ENCODE measurements at places on chromosomes 16 and 17.

DNA sequence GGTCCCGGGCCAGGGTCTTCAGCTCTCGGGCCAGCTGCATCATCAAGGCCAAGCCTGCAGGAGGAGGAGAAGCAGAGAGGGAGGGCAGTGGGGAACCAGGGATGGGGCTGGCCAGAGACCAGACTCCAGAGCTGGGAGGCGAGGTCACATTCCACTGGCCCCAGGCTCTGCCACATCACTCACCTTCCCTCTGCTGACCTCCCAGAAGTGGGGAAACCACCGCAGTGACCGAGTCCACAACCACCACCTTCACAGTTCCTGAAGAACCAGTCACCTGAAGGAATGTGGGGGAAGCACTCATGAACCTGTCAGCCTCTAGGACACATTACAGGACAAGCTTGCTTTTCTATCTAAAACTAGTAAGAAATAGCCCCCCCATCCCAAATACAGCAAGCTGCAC, 16.4 kb downstream of the RAD51D start:
- DNase-seq = no peak

DNA sequence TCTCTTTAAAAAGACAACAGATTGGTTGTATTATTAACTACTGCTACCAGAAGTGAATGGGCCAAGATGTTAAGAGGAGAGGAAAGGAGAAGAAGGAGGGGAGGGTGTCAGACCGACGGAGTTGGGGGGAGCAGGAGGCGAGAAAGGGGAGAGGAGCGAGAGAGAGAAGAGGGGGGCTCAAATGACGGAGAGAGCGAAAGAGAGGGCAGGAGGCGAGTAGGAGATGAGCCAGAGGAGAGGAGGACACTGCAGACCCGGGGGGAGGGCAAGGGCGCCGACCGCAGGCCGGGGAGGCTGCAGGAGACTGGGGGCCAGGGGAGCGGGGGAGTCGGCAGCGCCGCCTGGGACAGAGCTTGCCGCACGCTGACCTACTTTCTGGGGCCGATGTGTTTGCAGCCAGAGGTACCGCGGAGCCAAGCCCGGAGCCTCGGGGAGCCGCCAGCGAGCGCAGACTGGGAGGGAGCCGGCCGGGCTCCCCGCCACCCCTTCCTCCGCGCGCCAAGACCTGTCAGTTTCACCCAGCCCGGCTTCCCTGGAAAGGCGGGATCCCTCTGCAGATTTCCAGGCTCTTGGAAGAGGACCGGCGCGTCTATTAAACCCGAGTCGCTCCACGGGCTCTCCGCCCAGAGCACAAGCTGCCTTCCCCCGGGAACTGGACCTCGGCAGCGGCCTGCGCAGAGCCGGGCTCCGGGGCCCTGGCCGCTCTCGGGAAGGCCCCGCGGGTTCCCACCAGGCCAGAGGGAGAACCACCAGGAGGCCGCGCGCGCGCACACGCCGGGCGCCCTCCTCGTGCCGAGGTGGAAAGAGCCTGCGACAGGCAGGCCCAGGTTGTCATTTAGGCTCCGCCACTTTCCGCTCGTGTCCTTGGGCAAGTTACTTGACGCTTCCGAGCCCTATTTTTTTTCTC, 74.6 kb downstream of the CMC2 start:
- peak; percentile 90 for DNase-seq

DNA sequence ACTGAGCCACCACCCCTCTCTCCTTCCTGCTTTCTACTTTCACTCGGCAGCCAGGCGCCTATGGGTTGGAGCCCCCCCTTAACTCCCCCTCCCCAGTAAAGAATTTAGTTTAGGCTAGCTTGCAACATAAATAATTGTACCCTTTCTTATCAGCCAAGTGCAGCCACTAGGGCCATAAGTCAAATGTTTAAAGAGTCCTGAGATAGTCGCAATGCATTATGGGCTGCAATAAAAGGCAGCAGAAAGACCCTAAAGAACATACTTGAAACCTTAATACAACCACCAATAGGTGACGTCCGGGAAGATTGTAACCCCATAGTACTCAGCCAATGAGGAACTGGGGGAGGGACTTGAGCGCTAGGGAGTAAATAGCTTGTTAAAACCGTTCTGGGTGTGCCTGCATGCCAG, 40.5 kb downstream of the C16orf82 start:
- DNase-seq = no peak

GRCh38 chr16:1815461-1815860, 11.2 kb downstream of the HAGH start:
- no peak for DNase-seq

- no peak for DNase-seq
Measured at GRCh38 chr17:7881276-7882054, 7.1 kb upstream of the CHD3 start.

- no peak for DNase-seq
Measured at GRCh38 chr17:4173781-4174180, 30.8 kb downstream of the CYB5D2 start.

DNA sequence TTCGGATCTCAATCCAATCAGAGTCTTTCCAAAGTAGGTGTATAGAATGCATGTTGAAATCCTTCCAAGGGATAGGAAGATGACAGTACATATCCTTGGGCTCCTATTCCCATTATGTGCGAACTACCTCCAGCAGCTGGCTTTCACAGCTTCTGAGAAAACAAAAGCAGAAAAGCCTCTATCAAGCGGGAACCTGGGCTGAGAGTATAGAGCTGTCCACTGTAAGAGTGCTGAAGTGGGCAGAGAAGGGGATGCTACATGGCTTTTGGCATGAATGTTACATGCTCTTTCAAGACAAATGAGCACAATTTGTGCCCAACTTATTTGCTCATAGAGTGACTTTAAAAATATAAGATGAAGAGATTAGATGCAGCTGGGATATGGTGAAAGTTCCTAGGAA, 993.5 kb downstream of the CDH8 start:
- DNase-seq = no peak

- DNase-seq = peak; percentile 76
Measured at GRCh38 chr17:18224387-18225120, 881 bp upstream of the LLGL1 start.

GRCh38 chr16:66175636-66176035, 190.9 kb upstream of the CDH5 start:
- no peak for DNase-seq

DNA sequence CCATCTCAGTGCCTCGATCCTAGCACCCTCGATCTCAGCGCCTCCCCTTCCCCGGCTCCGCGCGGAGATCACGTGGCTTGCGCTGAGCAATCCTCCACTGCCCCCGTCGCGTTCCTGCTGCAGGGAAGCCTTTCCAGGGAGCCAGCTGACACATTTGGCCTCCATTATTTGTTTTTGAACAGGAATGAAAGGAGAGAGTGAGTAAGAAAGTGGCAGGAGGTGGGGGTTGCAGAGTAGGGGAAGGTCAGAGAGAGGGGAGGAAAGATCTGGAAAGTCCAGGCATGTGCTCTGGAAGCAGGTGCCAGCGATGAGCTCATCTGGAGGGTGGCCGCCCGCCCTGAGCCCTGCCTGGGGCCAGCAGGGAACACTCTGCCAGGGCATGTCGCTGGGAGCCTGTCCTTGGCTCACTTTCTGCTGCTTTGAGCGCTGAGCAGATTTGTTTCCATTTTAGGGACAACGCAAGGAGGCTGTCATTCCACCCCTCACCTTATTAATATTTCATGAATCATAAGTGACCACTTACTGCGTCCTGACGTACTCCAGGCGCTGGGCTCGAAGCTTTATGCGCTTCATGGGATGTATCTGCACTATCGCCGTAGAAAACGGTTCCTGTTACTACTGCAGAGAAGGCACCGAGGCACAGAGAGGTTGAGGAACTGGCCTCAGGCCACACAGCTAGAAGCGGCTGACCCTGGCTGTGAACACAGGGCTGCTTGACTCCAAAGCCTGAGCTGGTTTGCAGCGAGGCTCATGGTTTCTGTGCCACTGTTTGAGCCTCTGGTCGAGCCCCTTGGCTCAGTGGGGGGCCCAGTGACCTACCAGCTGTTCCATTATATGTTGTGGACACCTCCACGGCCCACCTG, 283.1 kb downstream of the SEC14L1 start:
- peak; percentile 93 for DNase-seq

- no peak for DNase-seq
Measured at GRCh38 chr16:13795131-13795530, 124.8 kb upstream of the ERCC4 start.

GRCh38 chr16:50879873-50880695, 138.2 kb downstream of the CYLD start:
- no peak for DNase-seq

DNA sequence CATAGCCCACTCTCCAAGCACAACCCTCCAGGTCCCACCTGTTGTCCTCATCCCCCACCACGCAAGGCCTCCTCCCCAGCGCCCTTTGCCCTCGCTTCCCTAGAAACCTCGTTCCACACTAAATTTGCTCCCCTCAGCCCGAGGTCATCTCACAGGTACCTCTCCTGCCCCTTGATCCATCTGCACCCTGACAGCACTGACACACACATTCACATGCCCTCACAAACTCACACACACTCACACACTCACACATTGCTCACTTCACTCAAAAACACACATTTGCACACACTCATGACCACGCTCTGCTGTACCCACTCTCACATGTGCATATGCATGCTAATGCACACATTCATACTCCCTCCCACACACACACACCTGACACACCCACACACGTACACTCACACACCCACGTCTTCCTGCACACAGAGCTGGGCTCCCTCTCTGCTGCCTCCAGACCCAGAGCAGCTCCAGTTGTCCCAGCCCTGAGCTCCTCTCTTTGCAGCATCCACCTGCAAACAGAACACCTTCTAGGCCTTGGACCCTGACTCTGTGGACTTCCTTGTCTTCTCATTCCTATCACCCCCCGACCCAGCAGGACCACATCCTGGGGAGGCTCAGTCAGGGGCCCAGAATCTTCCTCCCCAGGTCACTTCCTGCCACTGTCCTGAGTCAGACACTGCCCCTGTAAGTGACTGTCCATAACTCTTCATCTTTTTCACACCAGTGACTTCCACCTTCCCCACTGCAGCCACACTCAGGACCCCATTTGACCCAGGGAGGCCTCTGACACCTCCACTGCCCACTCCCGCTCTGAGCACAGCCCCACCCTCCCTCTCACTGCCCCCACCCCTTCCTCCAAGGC, 4.9 kb downstream of the ASGR2 start:
- DNase-seq = no peak

DNA sequence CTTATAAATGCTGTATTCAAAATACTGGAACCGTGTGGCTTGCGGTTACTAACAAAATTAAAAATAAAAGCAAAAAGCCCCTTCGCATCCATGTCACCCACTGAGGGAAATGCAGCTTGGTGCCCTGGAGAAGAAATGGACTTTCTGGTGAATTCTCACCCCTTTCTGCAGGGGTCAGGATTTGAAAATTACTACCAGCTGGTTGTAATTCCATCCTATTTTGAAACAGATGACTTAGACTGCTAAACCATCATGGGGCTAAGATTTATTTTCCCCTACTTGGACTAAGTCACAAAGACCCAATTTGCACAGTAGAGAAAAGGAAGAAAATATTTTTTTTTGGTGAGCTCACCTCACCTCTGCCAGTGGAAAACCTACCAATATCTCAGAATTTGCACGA, 111.4 kb upstream of the MYOCD start:
- DNase-seq = no peak

DNA sequence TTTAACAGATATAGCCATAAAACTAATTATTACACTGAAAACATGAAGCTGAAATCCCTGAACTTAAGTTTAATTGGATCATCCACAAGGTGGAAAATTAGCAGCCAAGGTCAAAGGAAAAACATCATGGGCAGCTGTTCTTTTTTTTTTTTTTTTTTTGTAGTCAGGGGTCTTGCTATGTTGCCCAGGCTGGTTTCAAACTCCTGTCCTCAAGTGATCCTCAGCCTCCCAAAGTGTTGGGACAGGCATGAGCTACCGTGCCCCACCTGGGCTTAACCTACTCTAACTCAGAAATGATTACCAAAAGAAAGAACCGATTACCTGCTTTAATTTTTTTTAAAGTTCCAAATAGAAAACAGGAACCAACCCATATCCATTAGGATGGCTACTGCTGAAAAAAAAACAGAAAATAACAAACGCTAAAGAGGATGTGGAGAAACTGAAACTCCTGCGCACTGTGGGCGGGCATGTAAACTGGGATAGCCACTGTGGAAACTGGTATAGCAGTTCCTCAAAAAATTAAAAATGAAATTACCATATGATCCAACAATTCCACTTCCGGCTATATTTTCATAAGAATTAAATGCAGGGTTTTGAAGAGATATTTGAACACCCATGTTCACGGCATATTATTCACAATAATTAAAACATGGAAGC, 8.6 kb downstream of the CMC2 start:
- DNase-seq = no peak

DNA sequence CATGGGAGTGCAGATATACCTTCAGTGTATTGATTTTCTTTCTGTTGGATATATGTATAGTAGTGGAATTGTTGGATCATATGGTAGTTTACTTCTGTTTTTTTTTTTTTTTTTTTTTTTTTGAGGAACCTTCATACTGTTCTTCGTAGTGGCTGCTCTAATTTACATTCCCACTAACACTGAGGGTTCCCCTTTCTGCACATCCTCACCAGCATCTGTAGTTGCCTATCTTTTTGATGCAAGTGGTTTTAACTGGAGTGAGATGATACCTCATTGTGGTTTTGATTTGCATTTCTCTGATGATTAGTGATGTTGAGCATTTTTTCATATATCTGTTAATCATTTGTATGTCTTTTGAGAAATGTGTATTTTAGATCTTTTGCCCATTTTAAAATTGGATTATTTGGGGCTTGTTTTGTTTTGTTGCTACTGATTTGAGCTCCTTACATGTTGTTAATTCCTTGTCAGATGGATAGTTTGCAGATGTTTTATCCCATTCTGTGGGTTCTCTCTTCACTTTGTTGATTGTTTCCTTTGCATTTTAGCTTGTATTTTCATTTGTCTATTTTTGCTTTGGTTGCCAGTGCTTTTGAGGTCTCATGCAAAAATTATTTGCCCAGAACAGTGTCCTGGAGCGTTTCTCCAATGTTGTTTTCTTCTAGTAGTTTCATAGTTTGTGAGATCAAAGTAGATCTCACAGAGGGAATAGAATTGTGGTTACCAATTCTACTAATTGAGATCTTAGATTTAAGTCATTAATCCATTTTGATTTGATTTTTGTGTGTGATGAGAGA, 25.0 kb upstream of the BCAS3 start:
- no peak for DNase-seq

DNA sequence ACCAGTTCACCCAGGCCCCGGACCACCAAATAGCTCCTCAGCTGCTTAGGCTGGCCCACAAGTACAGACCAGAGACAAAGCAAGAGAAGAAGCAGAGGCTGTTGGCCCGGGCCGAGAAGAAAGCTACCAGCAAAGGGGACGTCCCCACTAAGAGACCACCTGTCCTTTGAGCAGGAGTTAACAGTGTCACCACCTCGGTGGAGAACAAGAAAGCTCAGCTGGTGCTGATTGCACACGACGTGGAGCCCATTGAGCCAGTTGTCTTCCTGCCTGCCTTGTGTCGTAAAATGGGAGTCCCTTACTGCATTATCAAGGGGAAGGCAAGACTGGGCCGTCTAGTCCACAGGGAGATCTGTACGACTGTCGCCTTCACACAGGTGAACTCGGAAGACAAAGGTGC, 15.4 kb downstream of the FOXF1 start:
- DNase-seq = peak; percentile 11

GRCh38 chr17:50348522-50349242, 2.8 kb downstream of the XYLT2 start:
- no peak for DNase-seq
